ENCODE measurements at places on chromosomes 11 and 22. TPM values are rescaled to one million over a fixed set of nuclear protein-coding genes. Genes with fewer than 3 reads are reported as not detected.

The ZP1 gene
- polyA plus RNA-seq: not detected

The RIN1 gene
- polyA plus RNA-seq: 0.72 TPM

The ATP6V1E1 gene
- 51.8 TPM for polyA plus RNA-seq

The DEPDC7 gene
- polyA plus RNA-seq: not detected

The JAML gene
- polyA plus RNA-seq: 2.4 TPM

The TMEM191C gene
- polyA plus RNA-seq: 5.2 TPM

The PUS3 gene
- polyA plus RNA-seq: 2.7 TPM

The PIH1D2 gene
- polyA plus RNA-seq: not detected

The ARHGAP42 gene
- 3.8 TPM for polyA plus RNA-seq

GRCh38 chr22:26702906-26703830 is 45.8 kb downstream of the MIAT start:
- DNase-seq: no peak

DNA sequence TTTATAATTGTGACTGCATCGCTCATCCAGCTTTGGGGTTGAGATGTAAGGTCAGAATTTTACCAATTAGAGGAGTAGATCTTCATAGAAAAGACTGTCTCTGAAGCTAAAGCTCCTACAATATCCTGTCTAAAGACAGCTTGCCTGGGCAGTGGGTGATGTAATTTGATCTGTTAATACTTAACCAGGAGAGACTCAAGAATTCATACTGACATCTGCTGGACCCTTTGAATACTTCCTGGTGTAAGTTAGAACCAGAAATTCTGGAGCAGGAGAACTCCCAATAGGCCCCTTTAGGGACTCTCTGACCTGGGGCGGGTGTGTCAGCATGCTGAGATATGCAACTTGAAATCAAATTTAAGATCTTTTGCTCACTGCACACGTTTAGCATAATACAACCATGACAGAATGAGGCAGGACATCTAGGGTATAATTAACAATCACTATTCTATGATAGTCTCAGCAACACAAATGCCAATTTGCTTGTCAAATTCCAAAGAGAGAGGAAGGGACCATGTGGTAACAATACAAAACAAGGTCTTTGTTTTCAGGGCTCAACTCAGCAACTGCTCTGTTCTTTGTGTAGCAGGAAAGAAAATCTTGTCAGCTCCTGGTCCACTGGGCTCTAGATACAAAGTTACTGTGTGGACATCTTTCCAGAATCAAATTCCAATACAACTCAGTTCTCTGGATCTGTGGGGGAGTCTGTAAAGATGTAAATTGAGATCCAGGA is 143.9 kb downstream of the INSC start:
- DNase-seq: no peak

- no peak for DNase-seq
These were observed 57.3 kb downstream of the WNT7B start for GRCh38 chr22:45919504-45920286.

GRCh38 chr11:35811783-35812182 is 132.1 kb upstream of the LDLRAD3 start:
- DNase-seq: no peak

DNA sequence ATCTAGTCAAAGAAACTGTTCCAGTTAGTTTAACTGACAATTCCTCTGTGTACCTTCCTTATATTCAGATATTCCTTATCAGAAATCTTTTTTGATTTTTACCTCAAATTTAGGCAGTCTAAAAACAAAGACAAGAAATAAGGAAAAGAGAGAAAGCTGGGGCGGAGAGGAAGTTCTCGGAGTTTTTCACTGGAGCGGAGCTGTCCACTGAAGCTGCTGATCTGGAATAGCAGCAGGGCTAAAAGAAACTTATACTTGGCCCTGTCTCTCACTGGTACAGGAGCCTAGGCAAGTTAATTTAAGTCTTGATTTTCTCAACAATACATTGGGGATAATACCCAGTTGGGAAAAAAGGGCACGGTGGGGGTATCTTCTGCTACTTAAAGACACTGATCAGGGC is 59.2 kb upstream of the CYP2D6 start:
- no peak for DNase-seq

DNA sequence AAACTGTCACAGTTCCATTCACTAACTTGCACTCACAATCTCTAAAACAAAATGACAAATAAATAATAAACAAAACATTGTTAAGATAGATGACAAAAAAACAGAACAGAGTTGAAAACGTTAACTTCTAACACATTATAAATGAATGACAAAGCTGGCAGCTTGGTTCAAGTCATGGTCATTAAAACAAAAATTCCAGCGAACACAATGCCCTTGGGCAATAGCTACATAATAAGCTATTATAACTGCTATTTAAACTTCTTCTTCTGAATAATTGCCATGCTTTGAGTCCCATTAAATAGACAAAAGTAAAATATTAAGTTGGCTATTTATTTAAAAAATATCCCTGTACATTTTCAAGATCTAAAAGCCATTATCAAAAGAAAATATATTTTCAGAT is 54.7 kb downstream of the PICALM start:
- DNase-seq: no peak

DNA sequence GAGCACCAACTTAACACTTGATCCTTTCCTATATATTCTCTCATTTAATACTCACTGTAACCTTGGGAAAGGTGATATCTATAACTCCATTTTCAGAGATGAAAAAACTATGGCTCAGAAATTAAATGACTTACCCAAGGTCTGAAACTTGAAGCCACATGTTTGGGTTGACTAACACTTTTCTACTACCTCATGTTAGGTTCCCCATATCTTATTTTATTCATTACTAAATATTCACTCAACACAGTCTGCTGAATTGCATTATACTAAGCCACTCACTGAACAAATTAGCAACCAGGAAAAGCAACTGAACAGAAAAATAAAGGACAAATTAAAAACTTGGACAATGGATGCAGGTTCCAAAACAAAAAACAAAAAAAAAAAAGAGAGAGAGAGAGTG is 59.9 kb downstream of the FAM168A start:
- DNase-seq: no peak

GRCh38 chr11:118657238-118657637 is 22.2 kb downstream of the TREH start:
- no peak for DNase-seq

DNA sequence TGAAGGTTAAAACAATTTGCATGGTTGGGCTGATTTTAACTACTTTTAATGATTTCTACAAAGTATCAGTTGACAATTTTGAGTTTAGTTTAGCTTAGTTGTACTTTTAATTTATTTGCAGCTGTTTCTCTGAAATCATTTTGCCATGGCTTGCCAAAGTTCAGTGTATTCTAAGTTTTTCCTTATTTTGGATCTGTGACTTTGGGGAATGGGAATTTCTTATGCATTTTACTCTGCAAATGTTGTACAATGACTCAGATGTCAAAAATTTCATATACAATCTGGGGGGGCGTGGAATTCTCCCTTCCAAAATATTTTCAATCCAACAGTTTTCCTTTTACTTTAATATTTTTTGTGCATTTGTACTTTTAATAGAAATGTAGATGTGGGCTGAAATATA is 8.9 kb upstream of the DCHS1 start:
- no peak for DNase-seq

DNA sequence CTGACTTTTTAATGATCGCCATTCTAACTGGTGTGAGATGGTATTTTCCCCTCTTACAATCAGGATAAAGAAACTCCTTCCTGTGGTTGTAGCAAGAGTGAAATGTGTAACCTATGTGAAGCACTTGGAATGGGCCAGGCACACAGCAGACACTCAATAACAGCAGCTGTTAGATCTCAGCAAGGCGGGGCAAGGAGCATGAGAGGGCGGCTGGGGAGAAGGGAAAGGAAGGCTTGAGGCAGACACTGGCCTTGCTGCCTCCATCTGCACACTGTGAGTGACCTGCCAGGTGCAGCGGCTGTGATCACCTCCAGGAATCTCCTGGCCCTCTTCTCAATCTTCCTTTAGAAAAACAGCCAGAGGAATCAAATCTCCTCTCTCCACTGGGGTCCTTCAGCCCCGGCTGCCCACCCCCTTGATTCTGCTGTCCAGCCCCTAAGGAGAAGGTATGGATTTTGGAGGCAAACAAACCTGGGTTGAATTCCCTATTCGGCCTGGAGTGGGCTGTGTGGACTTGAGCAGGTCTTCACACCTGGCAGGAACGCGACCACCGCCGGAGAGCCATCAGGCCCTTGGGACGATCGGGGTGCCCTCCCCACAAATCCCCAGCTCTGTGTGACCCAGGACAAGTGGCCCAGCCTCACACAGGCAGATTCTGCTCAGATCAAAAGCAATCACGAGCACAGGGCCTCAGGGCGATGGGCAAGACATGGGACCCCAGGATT is 49.0 kb downstream of the RPUSD4 start:
- DNase-seq: no peak

DNA sequence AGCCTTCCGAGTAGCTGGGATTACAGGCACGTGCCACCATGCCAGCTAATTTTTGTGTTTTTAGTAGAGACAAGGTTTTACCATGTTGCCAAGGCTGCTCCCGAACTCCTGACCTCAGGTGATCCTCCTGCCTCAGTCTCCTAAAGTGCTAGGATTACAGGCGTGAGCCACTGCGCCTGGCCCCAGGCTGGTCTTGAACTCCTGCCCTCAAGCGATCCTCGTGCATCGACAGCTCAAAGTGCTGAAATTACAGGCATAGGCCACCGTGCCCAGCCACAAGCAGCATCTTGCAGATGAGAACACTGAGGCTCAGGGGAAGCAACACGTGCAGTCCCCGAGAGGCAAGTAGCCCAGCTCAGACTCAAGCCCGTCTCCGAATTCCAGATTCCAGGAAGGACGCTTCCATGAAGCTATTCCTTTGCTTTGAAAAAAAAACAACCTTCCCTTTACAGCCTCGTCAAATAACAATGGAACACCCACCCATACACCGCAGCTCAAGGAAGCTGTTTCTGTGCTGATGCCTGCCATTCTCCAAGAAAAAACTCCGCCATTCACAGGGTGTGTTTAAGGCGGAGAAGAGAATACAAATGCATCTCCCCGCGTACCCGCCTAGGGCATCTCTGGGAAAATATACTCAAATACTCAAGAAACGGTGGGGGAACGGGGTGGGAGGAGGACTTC is 34.5 kb upstream of the PDGFB start:
- no peak for DNase-seq

Data from B cell (primary cell).